Left renal pelvis (tissue), 4 donors: ENCODE measurements at places on chromosomes 16 and 17. TPM values are rescaled to one million over a fixed set of nuclear protein-coding genes. Genes with fewer than 3 reads are reported as not detected.

GRCh38 chr16:4494746-4495490 lies 18.7 kb downstream of the HMOX2 start:
- DNase-seq = no peak

Gene GP1BA
- 0.83 TPM for polyA plus RNA-seq

- DNase-seq = peak; percentile 10
Observed at GRCh38 chr17:45740553-45741330, 43.4 kb upstream of the CRHR1 start.

- DNase-seq = no peak
Observed at GRCh38 chr17:62807812-62808575, at the start of gene MARCHF10. Gene MARCHF10, minus strand, starts transcription at chr17:62808314. Its CDS starts 6,579 bp downstream, at chr17:62801735.

DNA sequence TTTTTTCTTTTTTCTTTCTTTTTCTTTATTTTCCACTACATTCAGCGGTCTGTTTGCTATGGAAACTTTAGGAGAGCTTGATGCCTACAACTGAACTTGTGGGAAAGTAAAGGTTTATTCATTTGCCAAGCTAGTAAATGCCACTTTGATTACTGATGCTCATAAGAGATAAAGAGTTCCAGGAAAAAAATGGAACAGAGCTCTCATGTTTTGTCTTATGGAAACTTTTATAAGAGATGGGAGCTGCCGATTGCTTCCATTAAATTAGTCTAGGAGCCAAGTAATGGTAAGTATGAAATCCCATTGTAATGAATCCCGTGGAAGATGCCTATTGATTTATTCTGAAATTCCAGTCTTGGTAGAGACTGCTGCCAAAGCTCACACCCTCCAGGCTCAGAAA lies 7.1 kb downstream of the ANKFN1 start:
- DNase-seq = no peak

- peak; percentile 93 for DNase-seq
Observed at GRCh38 chr16:3150346-3151218, 15.8 kb downstream of the ZNF213 start.

DNA sequence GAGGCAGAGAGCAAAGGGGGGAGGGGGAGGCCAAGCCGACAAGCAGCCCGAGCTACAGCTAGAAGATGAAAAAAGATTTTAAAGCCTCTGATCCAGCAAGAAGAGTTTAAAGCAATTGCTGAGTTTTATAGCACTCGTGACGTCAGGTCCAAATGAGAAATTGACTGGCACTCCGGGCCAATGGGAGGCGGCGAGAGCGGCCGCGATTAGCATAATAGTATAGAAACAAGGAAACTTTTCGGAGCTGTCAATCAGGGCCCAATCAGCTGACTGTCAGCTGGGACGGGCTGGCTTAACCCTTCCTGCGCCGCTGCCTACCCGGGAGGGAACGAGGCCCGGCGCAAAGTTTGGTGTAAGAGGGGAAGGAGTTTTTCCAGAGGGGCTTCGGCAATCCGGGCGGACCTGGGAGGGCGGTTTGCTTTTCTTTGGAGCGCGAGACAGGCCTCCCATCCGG lies at the start of gene MAF:
Gene MAF, minus strand, starts transcription at position 100 of the 454 bp plus-strand sequence. CDS start 835 bp downstream, outside the sequence.
- DNase-seq = peak; percentile 89

DNA sequence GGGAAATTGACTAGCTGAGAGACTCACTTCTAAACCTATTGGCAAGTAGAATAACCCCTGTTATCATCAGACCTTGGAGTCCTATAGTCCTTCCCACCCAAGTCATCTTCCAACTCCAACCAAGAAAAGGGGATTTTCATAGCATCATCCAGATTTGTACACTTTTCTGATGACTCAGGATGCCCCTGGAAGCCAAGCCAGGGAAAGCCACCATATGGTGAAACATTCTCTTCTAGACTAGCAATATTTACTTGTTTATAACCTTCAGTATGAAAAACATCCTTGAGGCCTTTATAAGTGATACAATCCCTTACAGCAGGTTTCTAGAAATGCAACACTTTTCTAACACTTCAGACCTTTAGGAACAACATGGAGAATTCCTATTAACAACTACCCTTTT lies 618.8 kb upstream of the CDH11 start:
- DNase-seq = no peak

Gene NXN
- 32.8 TPM for polyA plus RNA-seq

DNA sequence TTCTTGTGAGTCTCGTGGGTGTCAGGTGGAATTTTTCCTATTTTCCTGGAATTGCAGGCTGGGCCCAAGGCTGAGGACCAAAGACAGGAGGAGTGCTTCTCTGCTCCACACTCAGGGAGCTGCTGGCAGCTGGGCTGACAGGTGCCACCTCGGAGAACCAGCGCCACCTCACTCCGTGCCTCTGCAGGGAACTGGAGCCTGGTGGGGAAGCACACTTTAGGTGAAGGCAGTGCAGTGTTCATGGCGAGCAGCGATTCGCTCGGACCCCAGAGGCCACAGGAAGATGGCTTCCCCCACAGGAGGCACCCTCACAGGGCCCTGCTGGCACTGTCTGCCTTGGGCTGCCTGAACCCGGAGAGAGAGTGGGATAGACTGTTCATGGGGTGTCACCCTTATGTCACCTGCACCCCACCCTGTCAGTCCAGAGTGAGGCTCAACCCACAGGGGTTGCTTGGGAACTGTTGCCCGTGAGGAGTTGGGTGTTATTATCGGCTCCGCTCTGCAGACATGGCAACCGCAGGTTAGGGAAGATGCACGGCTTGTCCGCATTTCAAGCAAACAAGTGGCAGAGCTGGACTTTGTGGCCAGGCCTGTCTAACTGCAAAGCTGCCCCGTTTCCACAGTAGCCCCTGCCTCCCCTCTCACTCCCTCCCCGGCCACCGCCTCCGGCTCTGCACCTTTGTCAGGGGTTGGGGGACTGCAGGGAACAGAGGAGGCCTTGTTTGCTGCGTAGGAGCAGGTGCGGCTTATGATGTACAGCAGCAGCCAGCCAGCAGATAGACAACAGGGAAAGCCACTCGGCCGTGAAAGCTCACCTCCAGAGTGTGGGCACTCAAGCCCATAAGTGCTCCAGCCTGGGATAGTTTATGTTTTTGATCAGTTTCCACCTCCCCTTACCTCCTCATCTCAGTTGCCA lies 15.5 kb downstream of the TBC1D24 start:
- DNase-seq = no peak

- DNase-seq = no peak
Observed at GRCh38 chr16:30892670-30893416, 1.0 kb downstream of the BCL7C start.

GRCh38 chr17:1143573-1143972 lies 36.2 kb downstream of the ABR start:
- peak; percentile 54 for DNase-seq

DNA sequence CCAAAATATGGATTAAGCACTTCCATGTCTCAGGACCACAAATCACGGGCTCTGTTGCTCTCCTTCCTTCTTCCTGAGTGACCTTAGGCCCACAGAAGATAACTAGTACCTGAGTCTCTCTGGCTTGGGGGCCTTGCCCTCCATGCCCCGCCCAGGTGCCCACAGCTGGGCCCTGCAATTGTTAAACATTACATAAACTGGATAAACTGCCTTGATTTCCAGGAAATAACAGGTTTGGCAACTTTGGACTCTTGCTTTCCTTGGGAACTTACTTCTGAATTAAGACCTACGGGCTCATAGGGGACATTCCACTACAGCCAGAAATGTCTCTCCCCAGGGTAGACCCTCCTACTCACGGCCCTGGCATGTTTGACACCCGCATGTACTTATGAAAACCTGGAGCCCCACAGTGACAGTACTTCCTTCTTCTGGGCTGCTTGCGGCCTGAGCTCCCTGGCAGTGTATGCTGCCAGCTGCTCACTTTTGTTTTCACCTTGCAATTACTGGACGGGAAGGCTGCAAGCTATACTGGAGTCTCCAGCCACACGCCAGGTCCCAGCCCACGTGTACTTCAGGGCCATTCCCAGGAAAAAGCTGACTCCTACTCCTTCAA lies 2.3 kb upstream of the UBALD2 start:
- DNase-seq = peak; percentile 69

DNA sequence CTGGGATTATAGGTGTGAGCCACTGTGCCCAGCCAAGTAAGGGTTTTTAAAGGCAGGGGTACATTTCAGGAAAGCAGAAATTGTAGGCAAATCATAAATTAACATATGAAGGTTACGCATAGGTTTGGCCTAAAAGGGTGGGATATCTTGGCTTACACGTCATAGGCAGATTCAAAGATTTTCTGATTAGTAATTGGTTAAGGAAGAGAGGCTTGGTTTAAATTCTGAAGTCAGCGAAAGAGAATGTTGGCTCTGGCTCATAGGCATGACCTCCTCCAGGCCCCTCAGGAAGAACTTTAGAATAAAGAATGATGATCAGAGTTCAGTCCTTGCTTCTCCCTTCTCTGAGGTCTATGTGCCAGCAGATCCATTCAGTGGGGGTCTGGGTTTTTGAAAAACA lies 124.8 kb upstream of the RBBP6 start:
- DNase-seq = no peak

- DNase-seq = no peak
Observed at GRCh38 chr16:13351181-13351580, 449.8 kb downstream of the SHISA9 start.

Gene PRSS53
- polyA plus RNA-seq = 1.2 TPM

DNA sequence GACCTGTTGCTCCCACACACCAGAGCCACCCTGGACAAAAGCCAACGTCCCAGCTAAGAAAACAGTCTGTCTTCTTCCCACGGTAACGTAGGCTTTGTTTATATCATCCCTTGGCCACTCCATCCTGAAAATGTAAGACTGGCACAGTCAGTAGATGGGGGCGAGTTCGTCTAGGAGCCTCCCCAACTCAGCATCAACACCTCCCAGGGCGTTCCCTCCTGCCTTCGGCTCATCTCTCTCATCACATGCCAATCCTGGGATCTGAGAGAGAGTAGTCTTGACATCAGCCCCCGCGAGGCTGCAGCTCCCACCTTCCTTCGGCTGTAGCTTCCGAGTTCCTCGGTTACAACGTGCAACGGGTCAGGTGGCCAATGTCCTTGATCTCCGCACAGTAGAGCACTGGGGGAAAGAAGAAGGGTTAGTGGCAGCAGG lies 894 bp downstream of the RNF227 start:
- DNase-seq = no peak
